ENCODE measurements at places on chromosomes 12 and 14.

- no peak for DNase-seq
Measured at GRCh38 chr14:37215345-37215744, 17.6 kb downstream of the MIPOL1 start.

GRCh38 chr14:97306760-97307246, 509.6 kb downstream of the VRK1 start:
- no peak for DNase-seq

DNA sequence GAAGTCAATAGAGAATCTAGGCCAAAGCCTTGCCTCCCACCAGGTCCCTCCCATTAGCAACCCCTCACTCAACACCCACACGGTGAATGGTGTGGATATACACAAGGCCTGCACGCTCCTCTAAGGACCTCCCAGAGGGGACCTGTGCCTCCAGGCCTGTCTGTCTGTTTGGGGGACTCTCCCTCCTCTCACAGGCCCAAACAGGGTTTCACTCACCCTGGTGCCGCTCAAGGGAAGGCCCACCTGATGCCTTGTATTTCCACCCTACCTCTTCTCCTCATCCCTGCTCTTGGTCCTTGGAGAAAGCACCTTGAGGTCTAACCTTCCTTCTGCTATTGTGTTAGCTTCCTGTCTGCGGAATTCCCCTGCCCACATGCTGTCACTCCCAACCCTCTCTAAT, 4.4 kb downstream of the SDR9C7 start:
- no peak for DNase-seq

DNA sequence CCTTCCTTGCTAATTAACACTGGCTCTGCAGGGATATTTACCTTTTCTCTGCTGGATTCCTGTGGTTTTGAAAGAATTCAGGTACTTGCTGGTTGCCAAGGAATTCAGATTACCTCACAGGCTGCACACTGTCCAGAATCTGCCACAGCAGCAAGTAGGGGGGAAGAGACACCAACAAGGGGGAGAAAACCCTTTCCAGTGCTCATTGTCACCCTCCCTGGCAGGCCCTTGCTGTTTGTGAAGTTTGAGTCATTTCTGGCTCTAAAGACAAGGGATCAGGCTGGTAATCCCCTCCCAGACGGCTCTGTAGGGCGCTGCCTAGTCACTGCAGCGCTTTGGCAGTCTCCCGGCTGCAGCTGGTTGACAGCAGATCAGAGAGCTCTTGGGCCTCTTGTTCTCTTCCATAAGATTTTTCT, 50.8 kb downstream of the TTLL5 start:
- no peak for DNase-seq

- no peak for DNase-seq
Measured at GRCh38 chr12:32585680-32586079, 93.4 kb upstream of the DNM1L start.

GRCh38 chr12:62434494-62435302, 31.9 kb upstream of the MON2 start:
- no peak for DNase-seq

DNA sequence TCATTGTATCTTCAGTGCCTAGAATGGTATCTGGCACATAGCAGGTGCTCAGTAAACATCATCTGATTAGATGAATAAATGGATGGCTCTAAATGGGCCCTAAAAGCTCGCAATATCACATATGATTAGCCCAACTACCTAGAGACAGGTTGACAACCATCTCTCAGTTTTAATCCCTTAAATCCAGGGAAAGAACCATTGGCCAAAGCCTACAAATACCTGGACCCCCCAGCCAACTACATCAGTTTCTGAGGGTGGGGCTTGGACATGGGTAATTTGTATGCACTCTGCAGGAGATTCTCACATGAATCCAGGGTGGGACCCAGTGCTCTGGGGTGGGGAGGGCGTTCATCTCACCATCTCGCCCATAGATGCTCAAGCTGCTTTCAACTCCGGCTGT, 4.8 kb upstream of the DTX1 start:
- DNase-seq, result no peak

- DNase-seq, result no peak
Measured at GRCh38 chr12:91507754-91508153, 325.1 kb upstream of the DCN start.

GRCh38 chr12:115094163-115094816, 410.3 kb upstream of the TBX3 start:
- DNase-seq, result no peak

- DNase-seq, result no peak
Measured at GRCh38 chr14:89283327-89284060, 133.5 kb downstream of the FOXN3 start.

DNA sequence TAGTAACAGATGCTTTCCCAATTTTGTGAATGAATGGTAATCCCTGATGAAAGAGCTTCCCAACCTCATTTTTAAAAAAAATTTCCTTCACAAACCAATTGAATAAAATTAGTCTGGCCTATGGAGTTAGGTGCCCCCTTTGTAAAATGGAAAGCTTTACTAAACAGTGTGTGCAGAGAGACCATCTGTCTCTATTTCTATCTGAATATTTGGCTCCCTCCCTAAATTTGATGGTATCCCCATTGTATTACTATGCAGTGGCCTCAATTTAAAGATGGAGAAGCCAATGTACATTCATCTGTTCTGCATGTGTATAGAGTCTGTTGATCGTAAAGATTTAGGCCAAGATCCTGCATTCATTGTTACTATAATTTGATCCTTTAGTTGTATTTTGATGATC, 397.7 kb upstream of the RGS6 start:
- DNase-seq, result no peak

DNA sequence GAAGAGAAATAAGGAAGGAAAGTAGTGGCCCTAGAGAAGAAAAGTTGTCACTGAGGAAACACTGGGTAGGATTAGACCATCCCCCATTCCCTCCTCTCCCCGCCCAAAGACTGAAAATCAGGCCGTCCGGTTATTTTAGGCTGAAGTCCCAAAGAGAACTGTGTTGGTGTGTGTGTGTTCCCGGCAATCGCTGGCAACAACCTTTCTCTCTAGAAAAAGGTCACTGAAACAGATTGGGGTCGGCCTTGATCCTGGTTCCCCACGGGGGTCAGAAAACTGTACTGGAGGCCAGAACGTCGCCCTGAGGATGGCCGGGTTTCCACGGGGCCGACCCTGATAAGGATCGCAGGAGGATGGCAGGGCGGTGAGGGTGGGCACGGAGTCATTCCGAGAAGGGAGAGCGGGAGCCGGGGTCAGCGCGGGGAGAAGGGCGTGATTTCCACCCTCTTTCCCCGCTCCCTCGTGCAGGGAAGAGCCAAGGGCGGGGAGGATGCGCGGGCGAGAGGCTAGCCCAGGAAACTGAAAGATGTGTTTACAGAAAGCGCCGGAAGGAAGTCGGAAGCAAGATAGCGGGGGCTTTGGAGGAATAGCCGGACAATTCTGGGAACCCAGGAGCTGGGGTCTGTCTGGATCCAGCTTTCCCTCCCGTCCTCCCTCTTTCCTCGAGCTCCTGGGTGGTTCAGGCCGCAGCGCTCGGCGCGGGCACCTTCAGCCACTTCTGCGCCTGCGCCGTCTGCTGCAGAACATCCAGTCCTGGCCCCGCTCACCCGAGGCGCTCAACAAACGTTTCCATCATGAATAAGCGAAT, 25.3 kb upstream of the SPTLC2 start:
- DNase-seq, result peak; percentile 25

- DNase-seq, result no peak
Measured at GRCh38 chr12:123720141-123720814, 8.1 kb downstream of the ATP6V0A2 start.

- DNase-seq, result no peak
Measured at GRCh38 chr14:38366374-38366773, 110.5 kb upstream of the CLEC14A start.

- DNase-seq, result no peak
Measured at GRCh38 chr12:76444408-76444984, 96.3 kb upstream of the BBS10 start.

DNA sequence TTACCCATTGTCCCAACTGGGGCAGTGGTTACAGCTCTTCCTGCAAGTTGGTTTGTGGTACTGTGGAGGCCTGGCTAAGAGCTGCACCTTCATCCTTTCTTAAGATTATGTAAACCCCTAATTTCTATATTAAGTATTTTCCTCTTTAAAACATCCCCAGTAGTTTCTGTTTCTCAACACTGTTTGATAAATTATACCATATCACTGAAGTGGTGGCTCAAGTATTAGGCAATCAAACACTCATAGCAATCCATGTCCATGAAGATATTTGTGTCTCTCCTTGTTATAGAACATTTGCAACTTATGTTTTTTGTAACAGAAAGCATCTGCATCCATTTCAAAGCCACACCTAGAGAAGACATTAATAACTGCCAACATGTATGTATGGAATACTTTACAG, 31.8 kb downstream of the ATXN3 start:
- no peak for DNase-seq

- no peak for DNase-seq
Measured at GRCh38 chr14:103396463-103396862, 11.2 kb downstream of the MARK3 start.

DNA sequence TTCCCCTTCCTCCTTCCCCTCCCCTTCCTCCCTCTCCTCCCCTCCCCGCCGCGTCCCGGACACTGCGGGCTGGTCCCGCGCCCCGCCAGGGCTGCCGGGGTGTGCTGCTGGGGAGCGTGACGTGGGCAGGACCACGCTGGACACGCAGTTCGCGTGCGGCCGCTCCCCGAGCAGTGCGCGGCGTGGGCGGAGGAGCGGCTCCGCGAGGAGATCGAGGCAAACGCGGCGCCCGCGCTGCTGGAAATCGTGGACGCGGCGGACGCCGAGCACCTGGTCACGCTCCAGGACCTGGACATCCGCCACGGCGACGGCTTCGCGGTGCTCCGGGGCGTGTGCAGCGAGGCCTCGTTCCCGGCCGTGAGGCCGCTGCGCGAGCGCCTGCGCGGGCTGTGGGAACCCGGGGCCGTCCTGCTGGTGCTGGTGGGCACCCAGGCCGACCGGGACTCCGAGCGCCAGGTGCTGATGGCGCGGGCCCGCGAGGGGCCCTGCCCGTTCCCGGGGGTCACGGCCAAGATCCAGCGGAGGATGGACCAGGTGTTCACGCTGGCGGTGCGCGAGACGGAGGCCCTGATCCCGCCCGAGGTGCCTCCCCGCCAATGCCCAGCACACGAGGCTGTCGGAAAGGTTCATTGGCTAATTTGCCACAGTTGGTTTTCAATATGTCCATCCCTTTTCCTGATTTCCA, 84.3 kb downstream of the TNFAIP2 start:
- no peak for DNase-seq

DNA sequence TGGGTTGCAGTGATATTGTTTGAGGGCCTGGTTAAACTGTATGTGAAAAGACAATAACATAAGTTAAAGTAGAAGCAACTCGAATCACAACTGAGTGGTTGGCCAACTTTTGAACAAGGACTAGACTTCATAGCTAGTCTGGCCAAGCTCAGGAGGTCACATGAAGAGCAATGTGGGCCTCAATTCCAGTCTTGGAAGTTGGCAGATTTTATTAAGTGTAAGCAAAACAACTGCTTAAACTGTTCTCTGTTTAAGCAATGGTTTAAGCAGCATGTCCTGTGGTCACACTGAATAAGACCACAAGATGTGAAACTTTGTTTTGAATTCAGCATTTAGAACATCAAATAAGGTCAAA, 100.4 kb downstream of the TMTC3 start:
- DNase-seq, result no peak

- no peak for DNase-seq
Measured at GRCh38 chr14:51449681-51450080, 202.0 kb upstream of the FRMD6 start.

GRCh38 chr12:104582739-104583138, 126.0 kb downstream of the CHST11 start:
- DNase-seq, result no peak

DNA sequence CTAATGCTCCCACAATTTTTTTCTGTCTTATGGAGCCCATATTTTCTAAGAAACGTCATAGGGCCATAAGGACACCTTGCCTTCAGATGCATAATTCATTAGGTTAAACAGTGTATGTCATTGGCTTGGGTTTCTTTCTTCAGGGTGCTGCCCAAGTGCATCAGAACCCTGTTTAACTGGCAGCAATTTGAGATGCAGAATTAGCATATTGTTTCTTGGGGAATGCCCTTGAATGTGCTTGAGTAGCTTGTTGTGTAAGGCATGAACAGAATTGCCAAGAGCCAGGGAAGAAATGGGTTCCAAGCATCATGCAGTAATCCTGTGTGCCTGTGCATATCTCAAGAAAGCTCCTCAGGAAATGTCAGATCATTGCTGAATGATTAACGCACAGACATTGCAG, 277.2 kb downstream of the SYT1 start:
- DNase-seq, result no peak

GRCh38 chr14:101217080-101217463, 313.6 kb upstream of the RTL1 start:
- no peak for DNase-seq

- no peak for DNase-seq
Measured at GRCh38 chr12:57029457-57029856, 13.1 kb upstream of the TAC3 start.

GRCh38 chr12:91562476-91562875, 379.9 kb upstream of the DCN start:
- DNase-seq, result no peak

DNA sequence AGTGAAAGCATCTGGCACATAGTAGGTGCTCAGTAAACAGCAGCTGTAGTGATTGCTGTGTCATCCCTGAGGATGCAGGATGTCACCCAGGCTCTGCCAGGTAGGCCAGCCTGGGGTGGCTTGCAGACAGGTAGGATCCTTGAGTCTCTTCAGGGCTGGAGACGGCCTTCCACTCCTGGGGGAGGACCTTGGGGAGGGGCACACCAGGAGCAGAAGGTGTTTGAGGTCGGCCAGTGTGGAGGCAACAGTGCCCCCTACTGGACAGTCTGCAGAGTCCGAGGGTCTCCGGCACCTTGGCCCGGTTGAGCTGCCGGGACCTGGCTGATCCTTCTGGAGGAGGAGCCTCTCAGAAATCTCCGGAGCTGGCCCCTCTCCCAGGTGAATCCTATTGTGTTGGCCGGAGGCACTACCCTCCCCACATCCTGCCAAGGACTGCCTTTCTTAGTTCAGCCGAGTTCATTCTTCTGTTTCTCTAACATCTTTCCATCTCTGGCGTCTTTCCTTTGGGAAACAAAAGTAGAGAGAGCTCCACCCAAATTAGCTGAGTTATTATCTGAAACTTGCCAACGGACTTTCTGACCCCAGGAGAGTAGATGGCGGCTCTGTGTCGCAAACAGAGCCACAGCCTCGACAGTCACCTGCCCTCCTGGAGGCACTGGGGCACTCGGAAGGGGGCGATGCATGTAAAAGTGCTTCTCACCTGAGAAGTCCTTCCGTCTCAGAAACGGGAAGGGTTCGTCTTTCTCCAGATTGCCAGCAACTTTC, 41.8 kb upstream of the CLMN start:
- no peak for DNase-seq

GRCh38 chr12:34402899-34403705, 380.8 kb downstream of the ALG10 start:
- DNase-seq, result peak; percentile 5

DNA sequence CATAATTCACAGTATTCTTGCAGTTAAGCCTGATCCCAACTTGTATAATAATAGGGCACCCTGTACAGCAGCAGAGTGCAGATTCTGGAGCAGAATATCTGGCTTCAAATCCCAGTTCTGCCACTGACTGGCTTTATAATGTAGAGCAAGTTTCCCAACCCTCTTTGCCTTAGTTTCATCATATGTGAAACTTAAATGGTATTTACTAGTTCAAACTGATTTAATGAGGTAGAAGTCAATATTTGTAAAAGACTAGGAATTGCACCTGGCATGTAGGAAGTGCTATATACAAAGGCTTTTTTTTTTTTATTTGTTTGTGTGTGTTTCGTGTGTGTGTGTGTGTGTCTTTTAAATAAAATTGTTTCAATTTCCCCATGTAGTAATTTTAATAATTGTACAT, 125.9 kb downstream of the CCER1 start:
- no peak for DNase-seq

Data from T-helper 1 cell (primary cell).